ENCODE measurements at places on chromosomes 11 and 22.

- DNase-seq = no peak
These were observed 986 bp upstream of the MUC5B start for GRCh38 chr11:1221848-1222311.

DNA sequence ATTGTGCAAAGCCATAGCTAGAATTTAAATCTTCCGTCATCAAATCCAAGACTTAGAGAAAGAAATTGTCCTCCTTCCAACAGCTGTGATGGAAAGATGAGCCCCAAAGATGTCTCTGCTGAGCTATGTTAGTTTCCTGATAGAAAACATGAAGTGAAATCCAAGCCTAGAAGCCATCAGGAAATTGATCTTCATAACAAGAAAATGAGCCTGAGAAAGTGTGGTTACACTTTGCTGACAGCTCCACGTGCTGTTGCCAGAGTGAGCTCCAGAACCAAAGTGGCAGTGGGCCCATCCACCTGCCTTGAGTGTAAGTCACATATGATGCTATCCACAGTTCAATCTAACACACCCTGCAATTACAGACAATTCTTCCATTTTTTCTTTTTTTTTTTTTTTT is 58.0 kb upstream of the UBASH3B start:
- DNase-seq = no peak

GRCh38 chr11:22203281-22203680 is 10.4 kb downstream of the ANO5 start:
- no peak for DNase-seq

GRCh38 chr11:80297858-80298632 is 857.2 kb upstream of the TENM4 start:
- peak; percentile 80 for DNase-seq
